ENCODE measurements at places on chromosomes 5 and 9.
A peak's percentile ranks its signal among the peaks of the same experiment; 100 is the strongest.

DNA sequence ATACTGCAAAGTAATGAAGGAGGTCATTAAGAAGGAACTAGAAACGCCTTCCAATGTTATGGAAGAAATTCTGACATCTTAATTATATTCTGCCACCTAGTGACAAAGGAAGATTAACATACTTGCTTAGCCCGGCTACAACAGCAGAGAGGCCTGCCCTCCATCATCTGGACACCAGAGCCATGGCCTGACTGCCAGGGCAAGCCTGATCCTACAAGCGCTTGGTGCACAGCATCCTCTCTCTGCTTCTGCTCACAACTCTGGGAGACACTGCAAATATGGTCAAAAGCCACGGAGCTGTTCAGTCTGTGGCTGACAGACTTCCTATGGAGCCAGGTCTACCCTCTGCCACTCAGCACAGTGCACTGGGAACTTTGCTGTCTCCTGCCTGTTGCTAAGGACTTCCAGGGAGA, 87.3 kb upstream of the SLC44A1 start:
- DNase-seq, result peak; percentile 10

- DNase-seq, result no peak
Measured at GRCh38 chr5:164741376-164741775, 1236.0 kb downstream of the MAT2B start.

DNA sequence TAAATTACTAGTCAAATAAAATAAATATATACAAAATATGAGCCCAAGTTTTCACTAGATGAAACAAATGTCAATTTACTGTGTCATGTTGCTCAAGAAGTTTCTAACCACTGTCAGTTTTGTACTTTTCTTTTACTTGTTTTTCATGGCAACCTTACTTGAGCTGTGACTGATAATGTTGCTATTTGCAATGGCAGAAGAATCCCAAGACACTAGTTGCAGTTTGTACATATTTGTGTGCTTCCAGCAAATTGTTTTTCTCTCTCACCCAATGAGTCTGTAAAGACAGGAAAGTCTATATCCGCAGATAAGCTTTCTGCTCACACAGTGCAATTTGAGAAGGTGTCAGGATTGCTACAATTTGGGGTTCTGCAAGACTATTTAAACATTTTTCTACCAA, 338.6 kb upstream of the PCSK5 start:
- no peak for DNase-seq

DNA sequence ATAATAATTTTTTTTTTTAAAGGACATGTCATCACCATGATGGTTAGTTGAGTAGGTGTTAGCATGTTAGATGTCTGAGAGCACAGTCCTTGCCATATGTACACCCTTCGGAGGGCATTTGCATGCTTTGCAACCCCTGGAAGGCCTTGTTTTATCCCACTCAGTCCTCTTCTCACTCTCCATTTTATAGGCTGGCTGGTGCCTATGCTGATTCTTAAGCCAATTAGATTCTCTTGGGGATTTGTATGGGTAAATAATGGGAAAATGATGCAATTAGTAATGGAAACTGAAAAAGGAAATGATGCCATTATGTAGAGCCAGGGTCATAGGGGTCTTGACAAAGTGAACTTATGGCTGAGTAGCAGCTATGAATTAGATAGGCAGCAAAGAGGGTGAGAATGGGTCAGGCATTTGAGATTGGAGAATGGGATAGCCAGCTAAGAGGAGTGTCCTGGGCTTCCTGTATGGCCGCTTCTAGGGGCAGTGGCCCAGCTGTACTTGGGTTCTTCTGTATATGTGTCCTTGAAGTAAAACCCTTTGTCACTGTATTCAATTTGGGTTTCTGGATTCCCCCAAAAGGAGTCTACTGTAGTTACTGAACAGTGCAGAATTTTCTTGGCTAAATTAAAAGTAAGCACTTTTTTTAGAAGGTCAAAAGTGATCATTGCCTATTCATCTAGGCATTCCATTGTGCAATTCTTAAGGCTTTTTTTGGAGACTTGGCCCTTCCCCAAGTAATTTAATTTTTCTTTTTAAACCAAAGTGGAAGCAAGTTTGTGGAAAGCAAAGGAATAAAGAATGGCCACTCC, 31.6 kb downstream of the LRRTM2 start:
- DNase-seq, result no peak

DNA sequence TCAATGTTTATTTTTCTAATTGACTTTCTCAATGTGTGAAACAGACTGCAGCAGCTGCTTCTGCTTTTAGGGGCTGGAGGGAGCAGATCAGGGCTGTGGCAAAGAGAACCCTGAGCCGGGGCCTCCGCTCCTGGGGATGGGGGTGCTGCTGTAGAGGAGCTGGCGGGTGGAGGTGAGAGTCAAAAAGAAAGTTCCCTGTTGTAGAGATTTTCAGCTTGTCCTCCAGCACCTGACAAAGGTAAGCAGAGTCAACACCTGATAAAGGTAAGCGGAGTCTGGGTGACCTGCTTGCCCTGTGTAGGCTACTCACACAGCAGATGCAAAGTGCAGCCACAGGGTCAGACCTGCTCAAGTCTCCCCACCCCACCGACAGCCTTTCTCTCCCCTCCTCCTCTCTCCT, 252.4 kb upstream of the IRX1 start:
- DNase-seq, result no peak

GRCh38 chr9:638152-638551, 203.3 kb upstream of the DMRT1 start:
- no peak for DNase-seq

DNA sequence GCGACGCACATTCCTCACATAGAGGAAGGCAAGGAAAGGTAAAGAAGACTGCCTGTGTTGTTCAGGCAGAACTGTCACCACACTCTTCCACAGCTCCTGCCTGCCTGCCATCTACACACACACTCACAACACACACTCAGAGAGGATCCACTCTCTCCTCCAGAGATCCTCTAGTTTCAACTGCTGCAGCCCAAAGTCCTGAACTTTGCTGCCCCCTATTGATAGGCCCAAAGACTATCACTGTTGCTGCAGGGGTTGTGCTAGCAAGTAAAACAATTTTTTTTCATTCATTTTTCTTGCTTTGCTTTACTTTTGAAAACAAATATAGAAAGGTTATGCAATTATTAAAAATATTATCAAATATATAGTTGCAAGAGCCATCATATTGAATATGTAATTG, 5.9 kb upstream of the CFAP90 start:
- no peak for DNase-seq

DNA sequence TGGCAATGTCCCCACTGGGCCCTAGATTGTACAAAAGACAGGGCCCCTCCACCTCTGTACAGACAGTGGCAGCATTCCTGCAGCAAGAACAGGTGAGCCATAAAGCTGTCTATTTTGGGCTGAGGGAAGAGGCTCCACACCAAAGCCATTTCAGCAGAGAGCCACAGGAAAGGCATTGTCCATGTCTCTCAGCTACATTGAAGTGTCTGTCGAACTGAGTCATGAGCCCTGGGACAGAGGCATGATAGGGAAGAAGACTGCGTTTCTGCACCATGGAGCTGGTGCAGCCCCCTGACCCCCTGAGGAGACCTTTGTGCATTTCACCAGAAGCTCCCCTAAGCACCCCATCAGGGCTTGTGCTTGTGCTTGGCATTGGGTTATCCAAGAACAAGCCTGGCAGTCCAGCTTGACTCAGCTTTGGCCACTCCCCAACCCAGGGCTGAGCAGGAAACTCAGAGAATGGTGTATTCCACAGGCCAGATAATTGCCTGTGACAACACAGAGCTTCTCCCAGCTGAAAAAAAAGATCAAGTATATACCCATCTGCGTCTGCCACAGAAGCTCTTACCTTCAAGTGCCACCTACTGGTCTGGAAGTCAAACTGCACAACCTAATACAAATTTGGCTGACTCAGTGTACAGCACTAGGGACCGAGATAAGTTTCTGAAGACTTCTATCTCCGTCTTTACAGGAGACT, 5.9 kb upstream of the FRMD3 start:
- DNase-seq, result no peak

DNA sequence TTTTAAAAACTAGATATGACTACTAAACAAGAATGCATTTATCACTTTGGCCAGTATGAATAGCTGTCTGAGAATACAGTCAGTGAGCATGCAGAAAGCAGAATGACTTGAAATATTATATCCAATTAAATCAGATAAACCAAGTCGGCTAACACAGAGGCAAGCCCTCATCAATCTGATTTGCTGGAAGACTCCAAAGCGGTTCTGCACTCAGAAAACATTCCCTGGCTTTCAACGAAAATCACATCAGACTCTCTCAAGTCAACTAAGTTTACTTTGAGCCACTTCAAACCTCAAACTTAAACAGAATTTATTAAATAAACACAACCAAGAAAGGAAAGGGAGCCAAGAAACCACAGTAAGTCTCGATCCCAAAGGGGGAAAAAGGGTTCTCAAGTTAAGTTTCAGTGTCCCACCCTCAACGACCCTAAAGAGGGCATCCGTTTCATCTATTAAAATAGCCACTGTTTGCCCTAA, 1.4 kb downstream of the MYO10 start:
- no peak for DNase-seq

DNA sequence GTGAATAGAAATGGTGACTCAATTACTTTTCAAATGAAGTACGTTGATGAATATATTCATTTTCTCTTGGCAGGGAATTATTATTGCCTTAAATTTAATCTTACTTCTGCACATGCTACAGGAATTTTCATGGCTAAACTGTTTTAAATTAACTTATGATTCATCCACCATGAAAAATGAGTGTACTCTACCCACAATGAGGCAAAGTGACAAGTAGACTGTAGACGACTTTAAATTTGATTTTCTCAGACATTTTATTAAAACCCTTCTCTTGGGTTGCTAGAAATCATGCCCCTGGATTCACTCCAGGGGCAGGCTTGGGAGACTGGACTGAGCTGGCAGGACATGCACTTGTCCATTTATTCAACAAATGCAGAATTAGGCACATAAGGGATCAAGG, 23.5 kb upstream of the ERAP2 start:
- DNase-seq, result no peak

DNA sequence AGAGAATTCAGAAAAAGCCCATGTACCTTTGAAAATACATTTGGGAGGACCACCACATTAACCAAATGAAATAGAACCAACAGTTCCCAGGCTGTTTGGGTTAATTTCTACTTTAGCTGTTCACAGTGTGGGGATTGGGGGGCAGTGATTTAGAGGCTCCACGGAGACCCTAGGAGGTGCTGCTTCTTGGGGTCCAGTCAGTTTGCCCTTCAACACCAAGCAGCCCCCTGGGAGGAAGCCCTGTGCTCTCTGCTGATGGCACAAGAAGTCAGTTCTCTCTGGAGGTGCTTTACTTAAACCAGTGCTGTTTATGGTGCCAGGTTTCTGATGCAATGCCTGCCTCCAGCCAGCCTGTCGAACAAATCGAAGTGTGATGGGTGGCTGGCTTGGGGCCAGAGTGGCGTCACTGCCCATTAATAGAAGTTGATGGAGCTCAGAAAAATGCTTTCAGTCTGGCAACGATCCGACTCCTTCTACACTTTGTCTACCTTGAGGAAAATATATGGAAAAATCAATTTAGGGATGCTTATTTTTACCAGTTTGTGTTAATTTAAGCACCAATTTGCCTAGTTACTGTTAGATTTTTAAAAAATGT, 134.0 kb downstream of the SNX18 start:
- no peak for DNase-seq

- no peak for DNase-seq
Measured at GRCh38 chr5:148748702-148749392, 77.6 kb upstream of the ADRB2 start.

DNA sequence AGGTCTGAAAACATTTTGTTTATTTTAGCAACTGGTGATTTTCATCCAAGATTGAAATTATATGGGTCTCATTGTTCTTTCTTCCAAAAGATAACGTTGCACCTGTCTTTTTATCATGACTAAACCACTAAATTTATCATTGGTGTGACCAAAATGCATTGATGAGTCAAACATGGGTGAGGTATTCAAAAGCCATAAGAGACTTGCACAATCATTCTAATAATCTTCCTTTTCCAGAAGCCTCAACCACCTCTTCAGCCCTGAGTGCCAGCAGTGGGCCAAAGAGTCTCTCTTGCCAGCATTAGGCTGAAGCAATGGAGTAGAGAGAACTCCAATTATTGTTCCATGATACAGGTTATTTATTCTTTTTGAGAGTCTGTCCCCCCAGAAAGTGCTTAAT, 198.9 kb downstream of the LURAP1L start:
- DNase-seq, result no peak

- DNase-seq, result no peak
Measured at GRCh38 chr9:107886826-107887225, 397.3 kb upstream of the KLF4 start.

DNA sequence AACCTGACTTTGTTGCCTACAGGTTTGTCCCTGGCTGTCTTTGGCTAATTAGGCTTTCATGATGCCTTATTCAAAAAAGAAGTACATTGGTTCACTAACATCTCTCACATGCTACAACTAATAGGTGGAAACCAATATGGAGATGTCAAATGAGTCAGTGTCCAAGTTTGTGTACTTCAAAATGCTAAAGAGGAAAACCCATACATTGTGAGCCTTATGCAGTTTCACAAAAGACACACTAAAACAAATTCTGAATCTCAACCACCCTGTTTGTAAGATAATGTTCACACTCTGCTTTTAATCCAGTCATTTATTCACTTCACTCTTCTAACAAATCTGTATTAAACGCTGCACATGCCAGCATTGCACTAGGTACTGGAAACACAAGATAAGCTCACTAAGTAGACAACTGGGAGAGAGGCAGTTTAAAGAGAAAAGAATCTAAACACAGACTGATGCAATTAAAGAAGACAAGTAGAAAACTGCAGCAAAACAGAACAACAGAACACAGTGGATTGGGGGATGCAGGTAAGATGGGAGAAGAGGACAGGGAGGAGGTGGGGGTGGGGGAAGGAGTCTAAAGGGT, 104.1 kb downstream of the DROSHA start:
- no peak for DNase-seq

DNA sequence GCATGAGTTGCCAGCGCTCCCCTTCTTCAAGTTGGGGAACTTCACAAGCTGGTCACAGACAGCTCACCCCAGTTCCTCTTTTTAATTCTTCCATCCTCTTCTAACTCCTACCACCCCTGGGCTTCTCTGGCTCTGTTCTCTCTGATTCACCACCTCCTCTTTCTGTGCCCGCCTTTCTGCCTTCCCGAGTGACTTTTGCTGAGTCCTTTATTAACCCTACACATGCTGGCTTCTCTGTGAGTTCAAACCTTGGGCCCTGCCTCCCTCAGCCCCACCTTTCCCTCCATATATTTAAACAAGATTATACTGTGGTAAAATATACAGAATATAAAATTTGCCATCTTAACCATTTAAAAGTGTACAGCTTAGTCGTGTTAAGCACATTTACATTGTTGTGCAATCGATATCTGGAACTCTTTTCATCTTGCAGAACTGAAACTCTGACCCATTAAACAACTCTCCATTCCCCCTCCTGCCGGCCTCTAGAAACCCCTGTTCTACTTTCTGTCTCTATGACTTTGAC, 32.0 kb downstream of the SLC46A2 start:
- DNase-seq, result no peak

- no peak for DNase-seq
Measured at GRCh38 chr5:173643964-173644363, 27.5 kb upstream of the BOD1 start.

- DNase-seq, result no peak
Measured at GRCh38 chr9:115099901-115100300, 18.1 kb downstream of the TNC start.

DNA sequence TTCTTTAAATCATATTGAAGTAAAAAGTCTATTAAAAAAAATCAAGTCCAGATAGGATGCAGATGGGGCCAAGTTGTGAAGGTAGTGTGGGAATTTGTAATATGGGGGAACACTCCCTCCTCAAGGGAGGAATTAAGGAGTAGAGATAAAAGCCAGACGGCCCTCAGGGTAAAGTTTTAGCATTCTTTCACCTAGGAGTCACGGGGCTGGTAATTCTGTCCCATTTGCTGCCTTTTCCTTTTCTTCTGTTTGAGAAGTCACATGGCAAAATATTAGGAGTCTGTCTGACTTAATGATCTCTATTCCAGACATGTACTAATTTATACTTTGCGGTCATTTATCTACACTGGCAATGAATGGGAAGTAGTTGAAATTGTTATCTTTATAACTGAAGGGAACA, 61.9 kb downstream of the SNX24 start:
- DNase-seq, result no peak

Measured in central memory CD8-positive, alpha-beta T cell (primary cell).